ENCODE measurements at places on chromosomes 7 and 10. TPM values are rescaled to one million over a fixed set of nuclear protein-coding genes. Genes with fewer than 3 reads are reported as not detected.

PCLO gene
- 3.2 TPM for total RNA-seq

GNG11 gene
- 14.3 TPM for total RNA-seq

HMX2 gene
- not detected for total RNA-seq

PTN gene
- total RNA-seq: 15.8 TPM

LRGUK gene
- total RNA-seq: 0.24 TPM

DMBT1 gene
- 0.08 TPM for total RNA-seq

HTR5A gene
- total RNA-seq: not detected

FGFBP3 gene
- 0.65 TPM for total RNA-seq

MAT1A gene
- total RNA-seq: 0.11 TPM

TACC2 gene
- 282 TPM for total RNA-seq

ASIC3 gene
- total RNA-seq: 5.2 TPM

CALCR gene
- not detected for total RNA-seq

STEAP4 gene
- total RNA-seq: 19.9 TPM

OR6V1 gene
- not detected for total RNA-seq
